ENCODE measurements at places on chromosomes 13 and 19. TPM values are rescaled to one million over a fixed set of nuclear protein-coding genes. Genes with fewer than 3 reads are reported as not detected.

WASF3 gene
- total RNA-seq: not detected

ZNF57 gene
- total RNA-seq: 0.58 TPM

SIGLEC14 gene
- total RNA-seq: not detected

GPR183 gene
- total RNA-seq: not detected

ADGRE3 gene
- total RNA-seq: not detected

IGLON5 gene
- not detected for total RNA-seq

KANK3 gene
- 5.3 TPM for total RNA-seq

SLC25A41 gene
- not detected for total RNA-seq

- DNase-seq: no peak
Observed at GRCh38 chr13:29737061-29737460, 113.4 kb downstream of the UBL3 start.

DNA sequence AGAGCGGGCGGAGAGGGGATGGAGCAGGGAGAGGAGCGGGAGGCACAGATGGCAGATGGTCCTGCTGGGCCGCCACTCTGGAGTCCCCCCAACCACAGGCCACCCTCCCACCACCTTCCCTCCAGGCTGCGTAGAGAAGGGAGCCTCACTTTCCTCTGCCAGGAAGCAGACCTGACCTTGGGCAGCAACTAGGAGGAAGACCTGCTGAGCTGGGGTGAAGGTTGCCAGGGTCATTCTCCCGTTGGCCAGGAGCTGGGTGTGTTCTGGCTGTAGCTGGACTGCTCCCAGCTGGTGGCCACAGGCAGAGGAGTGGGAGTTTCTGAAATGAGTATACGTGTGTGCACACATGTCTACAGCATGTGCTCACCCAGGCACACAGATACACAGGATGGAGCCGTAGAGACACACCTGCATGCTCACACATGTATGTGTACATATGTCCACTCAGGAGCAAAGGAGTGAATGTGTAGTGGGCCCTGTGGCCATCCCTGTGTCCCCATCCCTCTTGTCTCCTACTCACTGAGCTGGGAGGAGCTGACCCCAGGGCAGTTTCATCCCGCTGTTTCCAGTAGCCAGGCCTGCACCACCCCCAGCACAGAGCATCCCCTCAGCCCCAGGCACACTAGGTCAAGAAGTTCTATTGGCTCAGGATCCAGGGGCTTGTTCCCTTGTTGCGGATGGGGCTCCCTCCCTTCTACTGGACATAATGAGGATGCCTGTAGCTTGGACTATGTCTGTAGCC is 53.0 kb downstream of the CHST8 start:
- DNase-seq: no peak

GRCh38 chr19:21197590-21198295 is 55.9 kb downstream of the ZNF431 start:
- no peak for DNase-seq

DNA sequence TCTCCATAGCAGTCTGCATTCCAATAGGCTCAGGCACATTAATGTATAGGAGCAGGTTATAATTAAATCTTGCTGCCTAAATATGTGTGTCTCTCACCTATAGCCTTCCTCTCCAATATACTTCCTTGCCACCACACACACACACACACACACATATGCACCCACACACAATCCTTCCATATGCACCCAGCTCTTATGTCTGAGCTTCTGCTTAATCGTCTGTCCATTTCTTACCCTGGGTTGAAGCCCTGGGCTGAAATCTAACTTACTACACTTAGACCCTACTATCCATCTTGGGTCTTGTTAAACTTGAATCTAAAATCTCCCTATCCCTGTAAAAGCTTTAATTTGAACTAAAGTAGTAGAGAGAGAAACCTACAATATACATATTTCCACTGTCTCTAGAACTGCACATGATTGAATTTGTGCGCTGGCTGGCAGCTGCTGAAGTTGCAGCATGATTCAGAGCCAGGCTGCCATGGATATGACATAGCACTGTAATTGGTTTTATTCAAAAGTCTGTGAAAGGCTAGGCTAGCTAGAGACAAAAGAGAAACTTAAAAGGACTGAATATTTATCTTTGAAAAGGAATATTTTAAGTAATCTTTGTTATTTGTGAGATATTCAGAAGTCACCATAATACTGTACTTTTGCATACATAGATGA is 25.7 kb upstream of the FREM2 start:
- no peak for DNase-seq

DNA sequence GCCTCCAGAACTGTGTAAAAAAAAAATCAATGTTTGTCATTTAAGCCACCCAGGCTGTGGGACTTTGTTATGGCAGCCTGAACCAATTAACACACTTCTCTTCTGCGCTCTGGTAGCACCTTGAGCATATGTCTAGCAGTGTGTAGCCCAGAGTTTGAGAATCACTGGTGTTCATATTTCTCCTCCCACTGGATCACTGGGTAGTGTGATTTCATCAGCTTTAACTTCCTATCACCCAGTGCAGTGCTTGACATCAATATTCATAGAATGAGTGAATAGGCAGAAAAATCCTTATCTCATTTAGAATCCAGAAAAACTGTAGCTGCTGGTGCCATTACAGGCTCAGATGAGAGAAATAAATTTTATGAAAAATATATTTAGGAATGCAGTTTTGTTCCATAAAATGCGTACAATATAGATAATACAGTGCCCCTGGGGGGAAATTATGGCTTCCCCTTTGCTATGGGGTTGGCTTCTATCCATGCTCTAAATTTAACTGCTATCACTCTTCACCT is 30.7 kb upstream of the WASF3 start:
- no peak for DNase-seq

DNA sequence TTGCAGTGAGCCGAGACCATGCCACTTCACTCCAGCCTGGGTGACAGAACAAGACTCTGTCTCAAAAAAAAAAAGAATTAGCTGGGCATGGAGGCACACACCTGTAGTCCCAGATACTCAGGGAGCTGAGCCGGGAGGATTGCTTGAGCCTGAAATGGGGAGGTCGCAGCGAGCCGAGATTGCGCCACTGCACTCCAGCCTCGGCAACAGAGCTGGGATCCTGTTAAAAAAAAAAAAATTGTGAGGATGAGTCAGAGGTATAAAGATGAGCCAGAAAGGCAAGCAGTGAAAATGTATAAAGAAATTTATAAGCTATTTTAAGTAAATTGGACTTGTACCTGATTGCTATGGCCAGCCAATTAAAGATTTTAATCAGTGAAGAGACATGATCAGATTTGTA is 21.1 kb downstream of the KBTBD6 start:
- no peak for DNase-seq

GRCh38 chr13:104584481-104584880 is 1518.3 kb upstream of the SLC10A2 start:
- DNase-seq: no peak

DNA sequence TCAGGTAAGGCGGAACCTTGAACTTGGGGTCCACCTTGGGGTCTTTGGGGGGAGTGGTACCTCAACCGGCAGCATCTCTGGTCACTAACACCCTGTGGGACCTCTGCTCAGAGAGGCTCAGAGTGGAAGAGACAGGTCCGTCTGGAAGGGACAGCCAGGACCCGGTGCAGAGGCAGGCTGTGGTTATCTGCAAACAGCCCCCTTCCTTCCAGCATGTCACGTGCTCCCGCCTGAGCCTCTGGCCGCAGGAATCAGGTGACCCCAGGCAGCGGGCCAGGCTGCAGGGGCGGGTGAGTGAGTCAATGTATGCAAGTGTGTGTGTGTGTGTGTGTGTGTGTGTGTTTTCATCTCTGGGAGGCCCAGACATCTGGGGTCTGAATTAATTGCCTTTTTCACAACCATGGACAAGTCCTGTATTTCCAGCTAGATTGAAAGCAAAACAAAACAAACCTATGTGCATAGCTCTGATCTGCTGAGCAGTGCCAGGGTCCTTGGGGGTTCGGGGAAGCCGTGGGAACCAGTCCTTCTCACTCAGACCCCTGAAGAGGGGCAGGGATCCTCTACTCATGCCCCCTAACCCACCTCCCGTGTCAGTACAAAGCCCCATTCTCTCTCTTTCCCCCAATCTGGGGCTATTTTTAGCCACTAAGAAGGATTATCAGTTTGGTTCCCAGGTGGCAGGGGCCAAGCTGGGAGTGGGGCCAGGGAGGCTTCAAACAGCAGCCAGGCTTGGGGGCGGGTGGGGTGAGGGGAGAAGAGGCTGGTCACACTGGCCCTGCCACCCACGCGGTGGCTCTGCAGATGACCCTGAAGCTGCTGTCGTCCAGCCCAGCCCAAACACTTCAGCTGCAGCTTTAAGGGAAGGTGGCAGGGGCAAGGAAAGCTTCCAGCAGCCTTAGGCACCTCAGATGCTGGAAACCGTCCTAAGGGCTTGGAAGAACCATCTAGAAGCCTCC is 31.4 kb downstream of the CERS4 start:
- DNase-seq: peak; percentile 82

DNA sequence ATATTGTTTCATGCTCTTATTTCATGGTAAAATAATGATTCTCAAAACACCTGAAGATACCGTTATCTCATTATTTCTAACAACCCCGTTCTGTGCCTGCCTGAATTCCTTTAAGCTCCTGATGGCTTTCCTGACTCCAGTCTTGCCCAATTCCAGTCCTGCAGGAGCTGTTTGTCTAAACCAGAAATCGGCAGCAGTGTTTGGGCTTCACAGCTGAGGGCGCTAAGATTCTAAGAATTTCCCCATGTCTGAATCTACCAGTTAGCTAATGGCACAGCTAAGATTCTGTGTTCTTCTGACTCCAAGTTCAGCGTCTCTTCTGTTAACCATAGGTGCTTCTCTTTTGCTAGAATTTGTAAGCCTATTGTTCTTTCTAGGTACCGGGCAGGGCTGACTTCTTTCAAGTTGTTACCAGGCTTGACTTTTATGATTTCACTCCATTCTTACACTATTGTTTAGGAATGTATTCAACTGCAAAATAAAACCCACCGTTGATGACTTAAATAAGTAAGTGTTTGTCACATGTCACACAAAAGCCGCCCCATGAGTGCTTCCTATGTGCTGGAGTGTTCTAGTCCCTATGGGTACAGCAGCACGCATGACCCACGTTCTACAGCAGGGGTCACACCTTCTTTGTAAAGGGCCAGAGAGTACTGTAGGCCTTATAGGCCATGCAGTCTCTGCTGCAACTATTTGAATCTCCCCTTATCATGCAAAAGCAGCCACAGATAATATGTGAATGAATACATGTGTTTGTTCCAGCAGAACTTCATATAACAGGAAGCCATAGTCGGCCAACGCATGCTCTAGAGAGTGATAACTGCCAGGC is 168.3 kb upstream of the RNF113B start:
- DNase-seq: no peak

DNA sequence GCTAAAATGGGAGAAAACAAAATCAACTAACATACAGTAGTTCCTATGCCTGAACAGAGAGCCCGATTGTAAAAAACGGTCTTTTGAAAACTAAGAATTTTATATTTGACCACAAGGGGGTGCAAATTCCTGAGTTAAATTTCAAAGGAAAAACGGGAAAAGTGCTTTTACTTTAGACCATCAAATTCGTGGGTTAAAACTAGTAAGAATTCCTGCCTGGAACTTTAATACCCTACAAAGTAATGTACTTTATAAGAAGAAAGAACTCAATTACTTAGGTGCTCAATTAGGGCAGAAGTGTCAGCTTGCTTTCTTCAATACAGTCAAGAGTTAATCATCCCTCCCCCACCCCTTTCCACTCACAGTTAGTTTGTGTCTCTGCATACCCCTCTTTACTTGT is 69.8 kb downstream of the KCNRG start:
- DNase-seq: peak; percentile 45

DNA sequence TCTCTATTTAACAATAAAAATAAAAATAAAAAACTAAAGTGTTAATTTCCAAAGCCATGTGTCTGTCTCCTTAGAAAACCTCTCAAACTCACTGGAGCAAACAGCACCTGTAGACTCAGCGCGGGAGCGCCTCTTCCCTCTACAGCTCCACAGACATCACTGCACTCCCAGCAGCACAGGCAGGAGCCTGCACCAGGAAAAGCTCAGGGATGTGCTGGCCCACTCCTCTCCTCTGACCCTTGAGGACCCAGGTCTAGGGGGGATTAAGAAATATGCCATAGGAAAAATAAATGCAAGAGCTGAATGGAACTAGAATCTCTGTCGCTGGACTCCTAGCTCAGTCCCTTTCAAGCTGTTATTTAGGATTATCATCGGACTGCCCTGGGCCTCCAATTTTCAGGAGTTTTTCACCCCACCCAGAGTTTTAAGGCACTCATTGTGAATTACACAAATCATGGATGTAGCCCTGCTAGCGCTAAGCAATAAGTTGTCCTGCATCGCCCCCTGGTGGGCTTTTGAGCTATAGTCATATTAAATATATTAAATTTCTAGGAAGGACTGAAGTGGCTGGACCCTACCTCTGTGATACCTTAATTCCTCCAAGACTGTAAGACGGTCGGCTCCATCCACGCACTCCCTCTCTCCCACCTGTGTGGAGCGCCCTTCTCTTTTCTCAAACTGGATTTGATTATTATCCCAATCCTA is 333.9 kb downstream of the UQCRFS1 start:
- peak; percentile 42 for DNase-seq

GRCh38 chr19:31334849-31335624 is 14.2 kb downstream of the TSHZ3 start:
- DNase-seq: no peak

GRCh38 chr19:52735734-52736133 is 890 bp upstream of the ZNF611 start:
- peak; percentile 84 for DNase-seq

DNA sequence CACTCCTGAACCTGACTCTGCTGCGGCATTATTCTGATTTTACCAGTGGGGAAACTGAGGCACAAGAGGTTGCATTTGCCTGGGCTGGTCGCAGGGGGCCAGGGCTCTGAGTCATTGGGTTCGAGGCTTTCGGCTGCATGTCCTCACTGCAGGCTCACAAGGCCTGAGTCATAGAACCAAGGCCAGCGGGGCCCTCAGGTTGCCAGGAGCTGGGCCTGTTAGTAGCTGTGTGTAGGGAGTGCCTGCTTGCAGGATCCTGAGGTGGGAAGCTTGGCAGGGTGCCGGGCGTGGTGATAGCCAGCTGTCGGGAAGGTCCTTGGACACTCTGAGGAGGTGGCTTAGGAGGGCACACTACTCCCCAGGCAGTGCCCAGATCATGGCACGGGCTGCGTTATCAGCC is 21.6 kb upstream of the F2RL3 start:
- DNase-seq: no peak

DNA sequence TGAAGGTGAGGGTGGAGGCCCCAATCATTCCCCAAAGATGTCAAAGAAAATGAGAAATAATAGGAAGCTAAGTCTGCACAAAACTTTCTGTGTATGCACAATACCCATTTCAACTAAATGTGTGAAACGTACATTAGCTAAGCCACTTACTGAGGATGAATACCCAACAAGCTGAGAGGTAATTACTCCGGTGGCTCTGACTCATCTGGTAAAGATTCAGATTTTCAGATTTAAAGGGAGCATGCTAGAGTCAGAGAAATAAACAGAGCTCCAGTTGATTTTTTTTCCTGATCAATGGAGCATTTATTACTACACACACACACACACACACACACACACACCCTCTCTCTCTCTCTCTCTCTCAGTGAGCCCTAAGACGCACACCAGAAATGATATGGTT is 194.8 kb upstream of the ARGLU1 start:
- peak; percentile 8 for DNase-seq

DNA sequence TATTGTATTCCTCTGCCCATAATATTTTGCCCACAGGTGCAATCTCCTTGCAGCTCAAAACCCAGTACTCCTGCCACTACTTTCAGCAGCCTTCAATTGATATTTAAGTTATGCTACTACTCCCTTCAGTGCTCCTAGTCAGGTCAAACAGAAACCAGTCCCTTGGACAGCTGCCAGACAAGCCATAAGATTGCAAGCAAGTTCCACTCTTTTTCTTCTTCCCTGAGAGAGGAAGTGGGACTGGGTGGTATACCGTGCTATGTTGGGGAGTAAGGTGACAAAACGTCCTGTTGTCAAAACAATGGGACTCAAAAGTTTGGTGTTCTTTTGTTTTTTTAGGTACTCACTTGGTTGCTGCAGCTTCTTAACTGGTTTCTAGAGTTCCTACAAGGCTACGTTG is 63.1 kb upstream of the FRY start:
- DNase-seq: no peak

Data from Caki2 (cell line).